NT2/D1 (cell line): ENCODE measurements at places on chromosomes 7 and 10.

GRCh38 chr7:471866-472639, 47.6 kb downstream of the PDGFA start:
- DNase-seq, result no peak

GRCh38 chr7:22653951-22654350, 73.0 kb upstream of the IL6 start:
- DNase-seq, result no peak

GRCh38 chr10:33820531-33820930, 486.1 kb upstream of the NRP1 start:
- DNase-seq, result no peak

- no peak for DNase-seq
Observed at GRCh38 chr7:29809533-29810155, 3.3 kb downstream of the WIPF3 start.

DNA sequence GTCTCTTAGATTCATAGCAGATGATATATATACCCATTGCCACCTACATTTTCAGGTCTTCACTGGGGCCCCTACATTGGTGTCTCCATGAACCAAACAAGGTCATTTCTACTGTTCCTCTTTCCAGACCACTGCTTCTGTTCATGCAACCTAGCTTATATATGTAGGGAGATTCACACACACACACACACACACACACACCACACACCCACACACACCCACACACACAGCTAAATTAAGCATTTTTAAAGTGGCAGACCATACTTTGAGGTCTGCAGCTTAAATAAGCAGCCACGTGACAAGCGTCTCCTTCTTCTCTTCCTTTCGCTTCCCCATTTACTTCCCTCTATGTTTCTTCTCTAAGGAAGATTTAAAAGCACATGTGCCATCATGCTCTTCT, 70.0 kb upstream of the CC2D2B start:
- DNase-seq, result no peak

- no peak for DNase-seq
Observed at GRCh38 chr7:122790591-122790990, 87.9 kb upstream of the RNF148 start.

DNA sequence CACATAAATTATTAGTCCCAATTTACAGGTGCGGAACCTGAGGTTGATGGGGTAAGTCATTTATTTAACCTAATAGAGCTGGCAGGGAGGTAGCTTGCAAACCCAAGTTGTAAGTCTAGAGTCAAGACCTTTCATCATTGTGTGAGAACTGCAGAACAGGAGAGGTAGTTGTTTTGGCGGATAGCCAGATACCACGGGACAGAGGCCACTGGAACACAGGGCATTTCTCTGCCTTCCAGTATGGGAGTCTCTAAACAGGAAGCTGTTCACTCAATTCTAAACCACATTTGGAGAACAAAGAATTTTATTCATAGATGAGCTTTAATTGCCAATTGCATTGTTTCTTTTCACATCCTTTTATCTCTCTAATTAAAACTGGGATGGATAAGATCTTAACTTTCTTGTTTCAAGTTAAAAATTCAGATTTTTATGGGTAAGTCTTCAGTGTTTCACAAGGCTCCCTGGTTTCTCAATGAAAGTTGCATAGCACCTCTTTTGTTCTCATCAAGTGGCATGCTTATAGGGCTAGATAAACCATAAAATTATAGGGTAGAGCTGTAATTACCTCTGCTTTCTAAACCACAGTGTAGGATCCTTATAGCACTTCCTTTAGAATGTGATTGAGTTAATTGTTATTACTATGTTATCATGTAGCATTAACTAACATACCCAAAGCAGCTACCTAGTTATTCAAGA, 489.0 kb downstream of the GATA3 start:
- no peak for DNase-seq

- DNase-seq, result no peak
Observed at GRCh38 chr10:24324651-24325050, 115.7 kb downstream of the KIAA1217 start.

DNA sequence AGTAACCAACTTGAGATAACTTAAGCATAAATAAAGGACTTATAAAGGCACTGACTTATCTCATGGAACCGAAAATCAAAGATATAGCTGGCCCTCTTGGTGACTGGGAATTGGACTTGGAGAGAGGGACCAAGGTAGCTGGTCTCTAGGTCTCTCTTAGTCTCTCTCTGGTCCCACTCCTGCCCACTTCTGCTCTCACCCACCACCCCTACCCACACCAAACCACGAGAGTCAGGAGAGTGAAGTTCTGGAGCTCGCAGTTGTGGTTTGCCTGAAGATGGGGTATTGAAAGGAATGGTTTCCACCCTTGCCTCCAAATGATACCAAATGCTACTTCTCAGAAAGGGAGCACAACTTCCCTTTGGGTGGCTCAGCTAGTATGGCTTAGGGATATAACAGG, 216.3 kb downstream of the LRMDA start:
- no peak for DNase-seq

GRCh38 chr10:129993621-129994020, 29.5 kb upstream of the EBF3 start:
- no peak for DNase-seq

GRCh38 chr7:98753176-98753575, 116.6 kb downstream of the TMEM130 start:
- no peak for DNase-seq

GRCh38 chr7:118575393-118575948, 351.0 kb downstream of the ANKRD7 start:
- no peak for DNase-seq

DNA sequence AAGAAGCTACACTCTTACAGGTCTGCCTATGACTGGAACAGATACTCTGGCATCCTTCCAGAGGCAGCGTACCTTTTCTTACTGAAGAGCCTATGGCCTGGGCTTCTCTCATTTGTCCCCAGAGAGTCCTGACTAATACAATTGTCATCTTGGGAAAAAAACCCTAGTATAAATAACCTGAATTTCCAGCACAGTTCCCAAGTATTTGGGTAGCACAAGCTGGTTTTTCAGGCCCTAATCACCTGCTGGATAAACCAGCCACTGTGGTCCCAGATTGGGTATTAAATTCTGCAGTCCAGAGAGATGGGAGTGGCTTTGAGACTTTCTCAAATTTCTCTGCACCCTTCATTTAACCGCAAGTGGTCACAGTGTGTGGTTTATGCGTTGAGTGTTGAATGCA, 186.8 kb upstream of the NEBL start:
- no peak for DNase-seq

GRCh38 chr10:28467615-28468014, 65.3 kb upstream of the WAC start:
- DNase-seq, result no peak

DNA sequence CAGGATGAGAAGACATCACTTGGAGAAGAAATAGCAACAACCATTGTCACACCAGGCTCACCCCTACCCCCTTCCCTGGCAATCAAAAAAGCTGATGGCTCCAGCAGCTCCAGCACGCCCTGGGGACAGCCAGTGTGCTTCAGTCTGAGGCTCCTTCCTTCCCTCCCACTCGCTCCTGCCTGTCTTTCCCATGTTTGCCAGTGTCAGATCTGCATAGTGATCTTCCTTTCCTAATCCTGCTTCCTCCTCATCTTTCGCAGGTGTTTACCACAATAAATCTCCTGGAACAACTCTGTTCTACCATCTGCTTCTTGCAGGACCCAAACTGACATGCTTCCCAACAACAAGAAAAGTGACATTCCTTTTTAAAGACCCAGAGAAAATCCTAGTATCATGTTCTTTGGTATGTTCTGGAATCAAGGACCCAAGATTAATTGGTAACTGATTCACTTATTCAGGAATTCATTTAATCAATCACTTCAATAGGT, 57.1 kb downstream of the STEAP1B start:
- no peak for DNase-seq

DNA sequence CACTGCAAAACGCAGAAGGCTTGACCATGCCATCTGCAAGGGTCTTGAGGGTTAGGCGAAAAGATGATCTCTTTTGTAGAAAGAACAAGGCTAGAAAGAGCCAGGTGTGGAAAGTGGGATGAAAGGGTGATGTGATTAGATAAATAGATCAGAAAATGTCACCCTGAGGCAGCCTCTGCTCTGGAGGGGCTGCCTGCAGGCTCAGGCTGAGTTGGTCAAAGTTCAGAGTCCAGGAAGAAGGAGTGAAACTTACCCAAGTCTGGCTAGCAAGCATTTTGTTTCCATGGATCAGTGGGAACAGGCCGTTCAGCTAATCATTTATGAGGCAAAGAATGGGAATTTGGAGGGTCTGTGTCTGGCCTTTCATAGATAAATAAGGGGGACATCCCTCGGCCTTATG, 79.7 kb downstream of the RGS10 start:
- no peak for DNase-seq

GRCh38 chr10:110486680-110487410, 10.9 kb upstream of the DUSP5 start:
- DNase-seq, result no peak

DNA sequence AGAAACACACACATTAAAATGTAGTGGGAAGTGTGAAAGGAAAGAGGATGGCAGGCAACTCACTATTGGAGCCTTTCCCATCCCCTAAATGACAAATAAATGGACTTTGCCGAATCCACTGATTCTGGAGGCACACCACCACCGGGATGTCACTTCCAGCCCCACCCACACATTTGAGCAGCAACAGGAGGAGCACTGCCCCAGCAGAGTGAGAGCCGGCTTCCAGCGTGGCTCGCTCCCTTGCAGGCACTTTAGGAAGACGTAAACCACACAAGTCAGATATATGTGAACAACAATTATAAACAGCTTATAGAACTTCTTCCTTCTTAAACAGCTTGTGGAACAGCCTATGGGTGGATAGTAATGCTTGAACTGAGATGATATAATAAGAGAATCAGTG, 191.0 kb downstream of the DGKI start:
- DNase-seq, result no peak

DNA sequence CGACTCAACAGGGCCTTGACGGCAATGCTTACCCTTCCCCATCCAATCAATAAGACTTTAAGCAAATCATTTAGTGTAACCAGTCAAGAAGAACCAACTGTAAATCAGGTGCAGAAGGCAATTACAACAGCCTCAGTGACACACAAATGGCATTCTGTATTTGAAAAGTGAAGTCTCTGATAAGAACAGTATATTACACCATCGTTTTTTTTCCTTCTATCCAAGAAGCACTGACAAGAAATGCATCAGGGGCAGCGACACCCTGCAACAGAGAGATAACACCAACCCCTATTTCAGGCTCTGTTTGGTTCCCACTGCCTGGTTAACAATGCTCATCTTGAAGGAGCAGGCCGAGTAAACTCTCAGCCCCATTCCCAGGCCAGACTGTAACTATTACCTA, 204.0 kb upstream of the AOAH start:
- DNase-seq, result no peak

GRCh38 chr10:91756286-91756685, 41.9 kb upstream of the TNKS2 start:
- no peak for DNase-seq

DNA sequence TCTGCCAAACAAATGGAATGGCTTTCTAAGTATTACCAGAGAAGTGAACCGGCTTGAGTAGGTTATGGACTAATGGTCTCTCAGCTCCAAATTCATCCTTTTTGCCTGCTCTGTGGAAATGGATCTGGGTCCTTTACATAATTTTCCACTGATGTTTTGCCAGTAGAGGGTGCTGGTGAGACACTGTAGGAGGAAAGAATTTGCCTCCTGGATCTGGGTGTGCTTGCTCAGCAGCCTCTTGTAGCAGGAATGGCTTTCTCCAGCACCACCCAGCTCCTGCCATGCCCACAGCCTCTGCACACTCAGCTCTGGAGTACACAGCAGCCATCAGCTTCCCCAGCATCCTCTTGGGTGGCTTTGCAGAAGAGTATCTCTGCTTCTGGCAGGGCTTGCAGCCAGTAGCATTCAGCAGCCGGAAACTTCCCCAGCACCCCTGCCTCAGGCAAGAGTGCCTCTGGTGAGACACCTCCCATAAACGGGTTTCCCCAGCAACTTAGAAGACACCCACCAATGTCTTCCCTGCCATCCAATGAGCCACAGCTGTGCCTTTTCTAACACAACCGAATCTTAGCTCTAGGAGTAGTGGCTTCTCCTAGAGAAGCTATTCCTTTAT, 235.0 kb upstream of the PLPP4 start:
- peak; percentile 57 for DNase-seq

DNA sequence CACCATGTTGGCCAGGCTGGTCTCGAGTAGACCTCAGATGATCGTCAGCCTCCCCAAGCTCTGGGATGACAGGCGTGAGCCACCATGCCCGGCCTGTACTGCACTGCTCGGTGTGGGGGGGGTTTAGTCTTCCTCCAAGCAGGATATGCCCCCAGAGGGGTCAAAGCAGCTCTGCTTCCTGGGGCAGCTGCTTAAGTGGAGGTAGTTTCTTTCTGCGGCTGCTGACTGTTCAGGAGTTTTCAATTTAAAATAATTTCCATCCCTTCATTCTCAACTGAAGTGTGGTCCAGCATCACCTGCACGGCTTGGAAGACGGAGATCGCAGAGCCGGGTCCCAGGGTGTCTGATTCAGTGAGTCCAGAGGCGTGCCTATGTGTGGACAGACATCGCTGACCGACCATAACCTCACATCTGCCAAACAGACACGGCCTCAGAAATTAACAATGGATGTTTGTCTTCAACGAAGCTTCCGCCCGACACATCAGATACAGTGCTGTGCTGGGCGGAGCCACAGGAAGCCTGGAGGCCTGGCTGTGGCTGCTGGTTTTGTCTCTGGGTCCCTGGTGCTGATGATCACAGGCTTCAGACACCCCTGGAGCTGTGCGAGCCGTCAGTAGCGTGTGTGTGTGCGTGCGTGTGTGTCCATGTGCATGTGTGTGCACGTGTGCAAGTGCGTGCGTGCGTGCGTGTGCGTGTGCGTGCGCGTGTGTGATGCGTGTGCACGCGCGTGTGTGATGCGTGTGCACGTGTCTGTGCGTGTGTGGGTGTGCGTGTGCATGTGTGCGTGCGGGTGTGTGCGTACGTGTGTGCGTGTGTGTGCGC, 226.5 kb upstream of the PITRM1 start:
- no peak for DNase-seq

- DNase-seq, result no peak
Observed at GRCh38 chr7:37348982-37349381, 99.7 kb downstream of the ELMO1 start.

- no peak for DNase-seq
Observed at GRCh38 chr7:135253851-135254771, 20.5 kb downstream of the STRA8 start.

DNA sequence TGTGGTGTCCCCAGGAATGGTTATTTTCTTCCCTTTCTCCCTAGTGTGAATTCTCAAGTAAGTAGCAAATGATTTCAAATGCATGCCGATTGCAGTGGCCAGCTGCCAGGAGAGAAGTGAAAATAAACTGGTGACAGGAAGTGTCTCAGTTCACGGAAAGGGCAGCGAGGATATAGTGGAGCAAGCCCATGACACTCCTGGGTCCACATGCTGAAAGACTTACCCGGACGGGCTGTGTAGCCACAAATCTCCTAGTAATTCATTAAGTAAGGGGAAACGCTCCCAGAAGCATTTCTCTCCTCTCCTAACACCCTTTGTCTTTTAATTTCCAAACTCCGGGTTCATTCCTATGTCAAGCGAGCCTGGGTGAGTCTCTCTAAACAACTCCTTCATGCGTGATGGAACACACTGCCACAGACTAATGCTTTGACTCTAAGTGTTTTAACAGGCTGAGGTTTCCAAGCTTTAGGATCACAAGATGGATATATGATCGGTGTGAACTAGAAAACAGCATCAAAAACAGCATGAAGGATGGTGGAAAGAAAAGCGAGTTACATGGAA, 125.6 kb downstream of the CYP26A1 start:
- DNase-seq, result no peak
